ENCODE measurements at places on chromosomes 5 and 9.

GRCh38 chr5:53469946-53470687, 10.3 kb upstream of the FST start:
- DNase-seq, result no peak

- DNase-seq, result no peak
Observed at GRCh38 chr5:141694479-141694878, 12.4 kb upstream of the ARAP3 start.

DNA sequence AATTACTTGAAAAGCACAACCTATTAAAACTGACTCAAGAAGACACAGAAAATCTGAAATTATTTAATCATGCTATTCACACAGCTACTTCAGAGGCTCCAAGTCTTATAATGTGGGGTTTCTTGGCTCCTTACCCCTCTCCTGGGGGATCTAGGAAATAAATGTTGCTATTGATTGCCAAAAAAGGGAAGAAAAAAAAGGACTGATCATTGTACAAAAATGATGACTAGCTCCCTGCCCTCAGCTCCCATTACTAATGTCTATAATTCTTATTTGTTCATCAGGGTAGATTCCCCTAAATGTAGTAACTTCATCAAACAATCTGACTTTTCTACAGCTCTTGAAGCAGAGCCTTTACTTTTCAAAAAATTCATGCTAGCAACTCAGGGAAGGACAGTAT, 3.3 kb upstream of the SMC5 start:
- DNase-seq, result no peak

DNA sequence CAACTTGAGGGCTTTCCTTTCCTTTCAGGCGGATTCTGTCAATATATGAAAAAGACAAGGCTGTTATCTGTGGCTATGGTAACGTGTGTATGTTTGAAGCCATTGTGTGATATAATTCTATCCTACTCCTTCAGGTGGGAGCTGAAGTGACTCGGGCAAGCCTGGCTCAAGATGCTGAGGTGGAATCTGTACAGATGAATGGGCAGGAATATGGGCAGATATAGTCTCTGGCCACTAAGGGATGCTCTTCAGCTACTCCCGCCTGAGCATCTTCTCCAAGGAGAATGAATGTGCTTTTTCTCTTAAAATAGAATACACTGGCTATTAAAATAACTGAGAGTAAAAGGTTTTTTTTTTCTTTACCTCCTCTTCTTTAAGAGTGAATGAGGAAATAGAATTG, 244.8 kb downstream of the ADGRV1 start:
- DNase-seq, result no peak

GRCh38 chr5:109105631-109106267, 304.0 kb downstream of the PJA2 start:
- no peak for DNase-seq

DNA sequence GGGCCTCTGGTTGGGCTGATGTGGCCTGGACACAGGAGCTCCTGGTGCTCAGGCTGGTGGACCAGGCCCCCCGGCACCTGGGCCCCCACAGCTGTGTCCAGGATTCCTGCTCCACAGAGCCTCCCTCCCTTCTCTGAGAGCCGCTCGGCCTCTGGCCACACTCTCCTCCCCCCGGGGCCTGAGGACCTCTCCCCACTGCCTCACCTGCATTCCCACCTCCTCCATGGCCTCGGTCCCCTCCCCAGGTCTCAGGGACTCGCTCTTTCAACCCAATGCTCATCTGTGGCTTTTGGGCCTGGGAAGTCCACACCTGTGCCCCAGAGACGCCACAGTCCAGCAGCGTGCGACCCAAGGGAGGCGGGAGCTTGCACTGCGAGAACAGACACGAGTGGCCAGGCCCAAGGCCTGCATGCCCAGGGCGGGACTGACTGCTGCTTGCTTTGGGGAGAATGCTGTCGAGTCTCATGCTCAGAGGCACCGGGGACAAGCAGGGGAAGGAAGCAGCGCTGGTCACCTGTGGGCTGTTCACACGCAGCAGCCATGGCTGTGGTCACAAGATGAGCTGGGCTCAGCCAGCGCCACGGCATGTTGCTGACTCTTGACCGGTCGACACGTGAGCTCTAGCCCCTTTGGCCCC, 14.6 kb downstream of the PAEP start:
- no peak for DNase-seq

DNA sequence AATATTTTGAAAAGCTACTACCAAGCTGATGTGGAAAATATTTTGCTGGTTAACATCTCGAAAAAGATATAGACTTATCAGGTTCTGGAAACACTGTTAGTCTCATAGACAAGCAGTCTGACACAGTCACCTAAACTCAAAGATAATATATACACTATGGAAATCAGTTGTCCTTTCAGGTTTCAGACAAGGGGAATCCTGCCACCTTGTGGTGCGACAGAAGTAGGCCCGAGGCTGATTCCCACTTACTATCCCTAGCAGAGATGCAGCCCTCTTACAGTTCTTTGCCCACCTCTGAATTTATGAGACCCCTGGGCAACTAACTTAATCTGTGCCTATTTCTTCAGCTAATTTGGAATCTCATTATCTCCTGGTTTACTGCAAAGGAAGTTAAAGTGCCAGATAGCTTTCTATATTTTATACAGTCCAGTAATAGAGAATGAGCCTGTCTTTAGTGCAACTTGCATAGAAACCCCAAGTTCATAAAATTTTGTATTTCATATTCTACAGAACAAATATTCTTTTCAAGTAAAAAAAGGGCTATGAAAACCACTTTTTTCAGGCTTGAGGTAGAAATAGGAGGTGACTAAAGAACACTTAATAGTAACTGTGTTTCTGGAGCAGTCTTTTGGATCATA, 16.9 kb downstream of the RAD1 start:
- DNase-seq, result peak; percentile 23

DNA sequence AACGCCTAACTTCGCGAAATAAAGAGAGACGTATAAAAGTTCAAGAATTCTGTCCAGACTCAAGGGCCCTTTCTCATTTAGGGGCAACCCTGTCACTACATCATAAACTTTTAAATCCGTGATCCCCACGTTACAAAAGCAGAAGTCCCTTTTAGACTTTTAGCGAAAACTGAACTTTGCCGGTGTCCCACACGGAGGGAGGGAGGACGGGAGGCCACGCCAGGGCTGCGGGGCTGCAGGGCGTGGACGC, 515 bp upstream of the F2R start:
- no peak for DNase-seq

DNA sequence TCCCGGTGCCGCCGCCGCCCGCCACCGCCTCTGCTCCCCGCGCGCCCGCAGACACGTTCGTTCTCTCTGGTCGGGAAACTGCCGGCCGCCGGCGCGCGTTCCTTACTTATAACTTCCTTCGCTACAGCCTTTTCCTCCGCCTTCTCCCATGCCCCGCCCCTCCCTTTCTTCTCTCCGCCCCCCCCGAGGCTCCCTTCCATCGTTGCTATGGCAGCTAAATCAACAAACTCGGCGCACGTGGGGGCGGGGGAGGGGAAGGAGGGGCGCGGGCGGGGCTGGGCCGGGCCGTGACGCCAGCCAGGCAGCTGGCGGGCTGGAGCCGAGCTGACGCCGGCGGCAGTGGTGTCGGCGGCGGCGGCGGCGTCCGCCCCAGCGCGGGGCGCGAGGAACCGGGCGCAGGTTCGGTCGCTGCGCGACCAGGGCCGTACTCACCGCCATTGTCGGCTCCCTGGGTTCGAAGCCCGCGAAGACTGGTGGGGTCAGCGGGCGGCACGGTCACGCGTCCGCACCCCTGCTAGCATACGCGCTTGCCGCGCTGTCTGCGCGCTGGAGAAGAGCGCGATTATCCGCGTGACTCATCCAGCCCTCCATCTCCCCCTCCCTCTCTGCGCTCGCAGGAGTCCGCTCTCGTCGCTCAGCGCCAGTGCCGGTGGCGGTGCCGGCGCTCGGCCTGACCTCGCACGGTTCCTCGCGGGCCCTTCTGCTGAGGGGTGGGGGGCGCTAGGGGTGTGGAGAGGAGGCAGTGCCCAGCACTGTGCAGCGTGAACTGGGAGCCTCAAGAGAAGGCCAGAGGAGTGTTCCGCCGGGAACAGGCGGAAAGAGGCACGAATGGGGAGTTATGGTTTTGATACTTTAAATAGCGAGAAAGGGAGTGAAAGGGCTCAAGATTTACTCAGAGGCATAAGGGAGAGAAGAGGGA, at the start of gene KLF4:
TSS of gene KLF4 (minus strand) at position 83 of the 919 bp plus-strand sequence. CDS start 597 bp downstream, outside the sequence.
- DNase-seq, result peak; percentile 22

DNA sequence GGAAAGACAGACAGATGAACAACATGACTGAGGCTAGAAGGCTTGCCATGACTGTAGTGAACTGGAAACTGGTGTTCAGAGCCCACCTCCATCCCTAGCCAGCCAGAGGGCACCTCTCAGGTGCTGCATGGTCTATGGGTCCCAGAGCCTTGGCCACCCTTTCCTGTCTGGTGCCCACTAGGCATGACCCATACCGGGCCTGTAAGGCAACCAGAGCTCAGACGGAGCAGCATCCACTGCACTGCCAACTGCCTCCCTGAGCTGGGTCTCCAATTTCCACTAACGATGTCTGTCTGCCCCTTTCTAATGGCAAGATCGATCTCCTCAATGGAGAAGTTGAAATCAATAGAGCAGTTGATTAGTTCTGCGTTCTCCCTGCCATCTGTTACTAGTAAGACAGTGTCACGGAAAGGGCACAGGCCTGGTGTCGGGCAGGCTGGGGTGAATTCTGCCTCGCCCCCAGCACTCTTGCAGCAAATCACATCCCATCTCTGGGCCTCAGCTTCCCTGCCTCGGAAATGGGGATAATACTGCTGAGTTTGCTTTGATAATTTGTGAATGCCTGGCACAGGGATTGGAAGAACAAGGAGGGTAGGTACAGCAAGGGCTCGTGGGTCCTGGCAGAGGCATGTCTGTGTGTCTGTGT, 172.3 kb upstream of the MVB12B start:
- no peak for DNase-seq

- no peak for DNase-seq
Observed at GRCh38 chr5:135641734-135642487, 63.1 kb upstream of the CXCL14 start.

- DNase-seq, result no peak
Observed at GRCh38 chr5:181052672-181053487, 12.8 kb downstream of the BTNL9 start.

- no peak for DNase-seq
Observed at GRCh38 chr9:135442075-135442474, 37.5 kb upstream of the PPP1R26 start.

DNA sequence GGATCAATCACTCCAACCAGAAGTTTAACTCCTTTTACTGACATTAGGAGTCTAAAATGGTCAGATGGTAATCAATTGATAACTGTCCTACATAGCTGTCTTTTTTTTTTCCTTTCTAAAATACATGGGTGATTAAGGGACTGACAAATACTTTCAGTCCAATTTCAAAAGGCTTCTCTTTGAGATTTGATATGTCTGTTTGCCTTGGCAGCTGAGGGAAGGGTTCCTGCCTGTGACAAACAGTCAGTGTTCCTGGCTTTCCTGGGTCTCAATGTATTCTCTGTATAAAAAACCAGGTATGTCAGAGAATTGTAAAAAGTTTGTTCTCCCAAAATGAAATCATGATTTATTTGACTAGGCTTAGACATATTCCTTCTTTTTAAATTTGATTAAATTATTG, 84.5 kb downstream of the MEGF10 start:
- no peak for DNase-seq

DNA sequence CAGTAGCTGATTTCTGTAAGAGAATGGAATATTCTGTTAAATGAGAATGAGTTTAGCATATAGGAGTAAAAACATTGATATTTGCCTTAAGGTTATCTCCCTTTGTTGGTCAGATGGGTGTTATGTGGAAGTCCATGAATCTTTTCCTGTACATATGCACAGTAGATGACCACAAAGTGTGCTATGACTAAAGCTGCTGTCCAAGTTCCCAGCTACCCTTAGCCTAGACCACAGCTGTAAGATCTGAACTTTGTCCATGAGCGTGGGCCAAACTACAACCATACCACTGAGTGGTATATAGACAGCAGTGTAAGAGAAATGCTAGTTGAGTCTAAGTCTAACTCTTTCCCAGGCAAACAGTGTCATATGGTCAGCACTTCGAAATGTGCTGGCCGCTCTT, 48.8 kb downstream of the CD180 start:
- DNase-seq, result no peak

DNA sequence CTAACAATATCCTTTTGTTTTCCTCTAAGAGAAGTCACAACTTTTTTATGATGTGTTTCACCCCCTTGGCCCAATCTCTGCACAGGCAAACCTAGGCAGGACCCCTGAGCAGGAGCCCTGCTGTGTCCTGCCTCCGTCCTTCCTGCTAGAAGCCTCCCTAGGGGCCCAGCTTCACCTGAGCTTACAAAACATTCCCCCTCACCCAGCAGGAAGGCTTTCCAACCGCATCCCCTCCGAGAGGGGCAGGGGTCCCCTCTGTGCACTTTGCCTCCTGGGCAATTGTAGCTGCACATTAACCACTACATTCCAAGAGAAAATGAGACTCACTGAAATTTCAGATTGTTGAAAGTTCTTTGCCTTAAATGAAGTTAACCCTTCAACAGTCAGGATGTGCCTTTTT, 176.2 kb downstream of the IRX2 start:
- DNase-seq, result no peak

DNA sequence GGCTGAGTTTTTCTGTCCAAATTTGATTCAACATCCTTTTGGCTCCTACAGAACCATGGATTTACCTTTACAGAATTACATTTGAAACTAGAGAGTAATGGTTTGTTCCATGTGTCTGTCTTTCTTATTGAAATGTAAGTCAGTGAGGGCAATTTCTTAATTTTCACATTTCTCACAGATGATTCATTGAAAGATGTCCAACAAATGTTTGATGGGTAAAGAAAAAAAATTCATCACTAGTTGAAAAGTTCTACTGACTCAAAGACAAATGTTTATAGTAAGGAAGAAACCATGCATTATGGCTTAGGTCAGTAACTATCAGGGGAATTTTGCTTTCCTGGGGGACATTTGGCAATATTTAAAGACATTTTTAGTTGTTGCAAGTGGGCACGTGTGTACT, 131.6 kb upstream of the TRPM3 start:
- no peak for DNase-seq

- no peak for DNase-seq
Observed at GRCh38 chr5:90347462-90347861, 62.1 kb downstream of the CETN3 start.

DNA sequence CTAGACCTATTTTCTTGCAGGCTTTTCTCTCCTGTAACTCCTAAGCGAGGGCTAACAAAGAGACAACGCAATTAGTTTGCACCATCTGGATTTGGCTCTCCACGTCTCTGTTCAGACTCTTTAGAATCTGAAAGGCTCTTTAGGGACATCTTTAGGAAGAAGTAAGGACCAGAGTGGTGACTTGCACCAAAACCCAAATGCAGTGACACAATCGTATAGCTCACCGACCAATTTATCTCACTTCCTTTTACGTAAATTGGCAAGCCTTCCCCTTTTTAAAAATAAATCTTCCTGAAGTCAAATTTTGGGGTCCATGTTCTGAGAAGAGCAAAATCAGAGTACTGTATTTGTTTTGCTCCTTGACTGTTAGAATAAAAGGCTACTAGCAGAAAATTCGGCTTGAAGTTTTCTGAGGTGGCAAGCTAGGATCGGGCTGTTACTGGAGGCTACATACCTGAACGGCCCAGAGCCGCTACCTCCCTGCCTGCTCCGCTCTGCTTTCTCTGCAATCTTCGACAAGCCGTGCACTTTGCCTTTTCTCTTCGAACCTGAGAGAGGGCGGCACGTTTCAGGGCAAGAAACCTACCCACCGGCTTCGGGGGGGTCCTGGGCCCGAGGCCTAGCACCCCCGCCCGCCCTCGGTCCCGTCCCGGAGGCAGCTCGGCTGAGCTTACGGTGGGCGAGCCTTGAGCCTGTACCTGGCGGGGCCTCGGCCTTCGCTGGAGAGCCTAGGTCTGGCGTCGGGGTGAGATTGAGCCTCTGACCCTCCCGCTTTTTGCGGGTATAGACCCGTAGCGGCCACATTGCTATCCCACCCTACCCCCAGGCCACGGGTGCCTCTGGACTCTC, 537 bp downstream of the MEIKIN start:
- DNase-seq, result no peak
